ENCODE measurements at places on chromosomes 2 and 18.

DNA sequence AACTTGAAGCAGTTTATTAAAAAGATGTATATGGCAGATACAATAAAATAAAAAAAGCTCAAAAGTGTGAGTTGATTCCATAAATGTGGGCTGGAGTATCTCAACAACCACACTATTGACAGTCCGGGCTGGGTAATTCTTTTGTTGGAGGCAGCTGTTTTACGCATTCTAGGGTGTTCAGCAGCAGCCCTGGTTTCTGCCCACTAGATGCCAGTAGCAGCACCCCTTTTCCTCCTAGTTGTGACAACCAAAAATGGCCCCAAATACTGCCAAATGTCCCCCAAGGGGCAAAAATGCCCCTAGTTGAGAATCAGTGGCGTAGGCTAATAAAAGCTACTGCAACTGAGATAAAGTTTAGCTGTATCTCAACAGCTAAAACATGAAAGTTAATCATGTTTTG is 44.8 kb downstream of the CHMP3 start:
- DNase-seq: peak; percentile 16

GRCh38 chr2:227022608-227023007 is 141.4 kb downstream of the COL4A4 start:
- no peak for DNase-seq

- no peak for DNase-seq
Measured at GRCh38 chr18:77162580-77162979, 30.0 kb upstream of the MBP start.

GRCh38 chr2:232957657-232958090 is 55.4 kb downstream of the NGEF start:
- DNase-seq: no peak

DNA sequence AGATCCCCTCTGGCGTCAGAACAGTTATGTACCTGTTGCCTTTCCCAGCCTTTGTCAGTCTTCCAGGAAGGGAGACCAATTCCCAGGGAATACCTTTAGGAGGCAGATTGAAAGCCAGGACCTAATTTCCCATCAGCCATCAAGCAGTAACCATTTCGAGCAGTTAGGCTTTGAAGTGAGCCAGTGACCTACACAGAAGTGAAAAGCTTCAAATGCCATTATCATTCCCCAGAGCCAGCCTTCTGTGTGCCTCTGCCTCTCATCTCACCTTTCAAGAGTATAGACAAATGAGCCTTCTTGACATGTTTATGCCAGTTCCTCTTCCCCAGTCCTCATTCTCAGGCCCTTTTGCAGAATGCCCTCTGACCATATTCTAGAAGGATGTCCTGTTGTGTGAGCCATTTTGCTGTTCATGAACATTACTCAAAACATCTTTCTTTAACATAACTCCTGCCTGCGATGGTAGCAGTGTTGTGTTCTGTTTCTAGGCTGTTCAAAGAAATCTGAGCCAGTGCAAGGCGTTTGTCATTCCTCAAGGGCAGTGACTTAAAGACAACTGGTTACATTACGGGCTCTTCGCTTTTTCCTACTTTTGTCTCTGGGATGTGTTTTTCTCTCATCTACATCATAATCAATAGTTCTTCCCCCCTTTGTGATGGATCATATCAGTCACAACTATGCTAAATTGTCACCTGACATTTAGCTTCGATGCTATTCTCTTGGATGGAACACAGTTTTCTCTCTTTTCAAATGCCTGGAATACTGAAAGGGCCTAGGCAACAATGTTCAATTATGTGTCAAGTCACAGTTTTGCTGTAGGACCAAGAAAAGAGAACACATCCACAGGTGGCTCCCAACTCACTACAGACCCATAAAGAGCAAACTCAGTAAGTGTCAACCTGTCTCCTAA is 138.6 kb downstream of the ALK start:
- DNase-seq: no peak

DNA sequence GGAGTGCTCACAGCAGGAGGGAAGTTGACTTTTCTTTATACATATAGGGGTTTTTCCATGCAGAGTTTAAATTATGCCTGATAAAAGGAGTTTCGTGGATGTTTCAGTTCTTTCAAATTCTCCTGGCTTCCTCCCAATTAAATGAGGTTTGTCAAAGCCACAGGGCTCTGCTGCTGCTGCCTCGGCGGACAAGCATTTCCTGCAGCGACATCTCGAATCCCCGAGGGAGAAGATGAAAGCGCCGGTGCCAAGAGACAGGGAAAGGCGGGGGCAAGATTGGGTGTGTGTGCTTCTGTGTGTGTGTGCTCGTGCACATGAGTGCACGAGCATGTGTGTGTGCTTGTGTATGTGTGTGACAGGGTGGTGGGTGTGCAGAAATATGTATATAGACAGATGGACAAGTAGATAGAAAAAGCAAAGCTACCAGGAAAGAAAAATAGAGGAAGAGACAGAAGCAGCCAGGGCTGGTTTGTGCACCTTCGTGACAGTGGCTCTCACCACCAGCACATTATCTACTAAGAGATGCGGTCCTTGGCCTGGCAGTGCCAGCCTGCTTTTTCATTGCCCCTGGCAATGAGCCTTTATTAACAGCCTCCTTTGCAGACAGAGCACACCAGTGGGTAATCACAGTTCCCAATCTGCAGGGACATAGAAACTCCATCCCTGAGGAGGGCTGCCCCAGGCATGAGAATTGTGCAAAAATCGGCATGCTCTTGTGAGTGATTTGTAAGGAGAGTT is 76.2 kb downstream of the CDK15 start:
- no peak for DNase-seq

DNA sequence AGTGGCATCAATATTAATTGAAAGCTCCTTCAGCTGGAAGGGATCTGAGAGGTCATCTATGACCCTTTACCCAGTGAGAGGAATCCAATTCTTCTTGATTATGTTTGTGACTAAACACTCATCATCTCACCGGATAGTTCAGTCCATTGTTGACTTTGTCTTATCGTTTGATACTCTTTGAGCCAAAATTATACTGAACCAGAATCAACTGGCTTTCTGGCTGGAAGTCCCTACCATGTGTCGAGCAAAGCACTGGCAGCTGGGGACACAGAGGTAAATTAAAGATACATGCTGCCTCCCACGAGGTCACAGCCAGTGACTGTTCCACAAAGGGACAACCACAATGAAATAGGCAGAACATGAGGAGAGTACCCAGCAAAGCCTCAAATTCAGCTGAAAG is 91.4 kb upstream of the FHL2 start:
- no peak for DNase-seq

DNA sequence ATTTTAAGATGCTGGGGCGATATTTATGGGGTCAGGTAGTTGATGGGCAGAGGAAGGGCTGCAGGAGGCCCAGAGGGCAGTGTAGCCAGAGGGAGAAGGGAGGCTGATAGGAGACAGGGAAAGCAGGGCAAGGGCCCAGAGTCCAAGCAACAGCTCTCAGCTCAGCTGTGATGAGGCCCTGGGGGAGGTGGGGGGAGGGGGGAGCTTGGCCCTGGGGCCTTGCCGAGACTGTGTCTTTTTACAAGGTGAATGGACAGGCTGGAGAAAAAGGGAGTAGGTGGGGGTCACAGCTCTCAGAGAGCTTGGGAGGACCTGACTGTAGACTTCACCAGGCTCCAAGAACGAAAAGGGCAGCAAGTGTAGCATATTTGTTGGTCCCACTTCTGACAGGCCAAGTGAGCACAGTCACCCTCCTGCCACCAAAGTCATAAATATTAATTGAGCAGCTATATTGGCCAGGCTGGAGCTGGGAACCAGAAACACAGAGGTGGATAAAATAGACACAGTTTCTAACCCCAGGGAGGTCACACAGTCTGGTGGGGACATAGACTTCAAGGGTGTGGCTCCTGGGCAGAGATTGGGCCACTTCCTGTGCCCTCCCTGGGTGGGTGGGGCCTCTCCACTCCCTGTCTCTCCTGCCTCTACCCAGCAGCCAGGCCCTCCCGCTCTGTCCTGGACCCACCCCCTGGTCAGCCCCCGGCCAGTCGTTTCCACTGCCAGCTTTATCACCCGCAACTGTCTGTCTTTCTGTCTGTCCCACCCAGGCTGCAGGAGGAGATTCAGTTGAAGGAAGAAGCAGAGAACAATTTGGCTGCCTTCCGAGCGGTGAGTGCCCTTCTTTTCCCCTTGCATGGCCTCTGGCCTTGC is 1.4 kb downstream of the DES start:
- DNase-seq: no peak

- DNase-seq: no peak
Measured at GRCh38 chr2:221724631-221725203, 152.6 kb upstream of the EPHA4 start.

DNA sequence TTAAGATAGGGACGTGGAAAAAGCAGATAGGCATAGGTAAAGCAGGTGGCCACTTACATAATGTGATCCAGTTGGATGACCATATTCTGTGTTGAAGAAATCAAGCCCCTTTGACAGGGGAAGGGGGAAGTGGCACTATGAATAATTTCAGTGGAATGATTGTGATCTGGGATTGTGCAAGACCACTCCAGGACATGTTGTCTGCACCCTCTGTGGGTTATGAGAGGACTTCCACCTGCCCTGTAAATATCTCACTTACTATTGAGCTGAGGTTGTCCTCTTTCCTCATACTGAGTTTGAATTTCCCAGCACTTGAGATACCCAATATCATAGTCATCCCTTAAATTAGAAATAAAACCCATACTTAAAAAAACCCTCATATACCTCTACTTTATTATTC is 220.7 kb downstream of the IRS1 start:
- DNase-seq: no peak

GRCh38 chr2:64773461-64774118 is 119.9 kb upstream of the SERTAD2 start:
- DNase-seq: no peak

DNA sequence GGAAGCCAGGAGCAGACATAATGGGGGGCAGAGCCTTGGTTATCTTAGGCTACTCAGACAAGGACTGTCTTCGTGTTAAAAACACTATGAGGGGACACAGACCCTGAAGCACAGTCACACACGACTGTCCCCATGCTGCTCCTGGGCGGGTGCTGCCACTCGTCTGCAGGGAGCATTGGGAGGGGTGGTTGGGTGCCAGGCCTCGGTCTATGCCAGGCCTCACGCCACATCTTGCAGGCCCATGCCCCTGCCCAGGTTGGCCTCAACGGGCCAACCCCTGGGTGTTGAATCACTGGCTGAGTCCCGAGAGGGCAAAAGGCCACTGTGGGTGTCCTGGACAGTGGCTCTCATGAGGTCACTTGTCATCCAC is 97.9 kb downstream of the USP40 start:
- no peak for DNase-seq

DNA sequence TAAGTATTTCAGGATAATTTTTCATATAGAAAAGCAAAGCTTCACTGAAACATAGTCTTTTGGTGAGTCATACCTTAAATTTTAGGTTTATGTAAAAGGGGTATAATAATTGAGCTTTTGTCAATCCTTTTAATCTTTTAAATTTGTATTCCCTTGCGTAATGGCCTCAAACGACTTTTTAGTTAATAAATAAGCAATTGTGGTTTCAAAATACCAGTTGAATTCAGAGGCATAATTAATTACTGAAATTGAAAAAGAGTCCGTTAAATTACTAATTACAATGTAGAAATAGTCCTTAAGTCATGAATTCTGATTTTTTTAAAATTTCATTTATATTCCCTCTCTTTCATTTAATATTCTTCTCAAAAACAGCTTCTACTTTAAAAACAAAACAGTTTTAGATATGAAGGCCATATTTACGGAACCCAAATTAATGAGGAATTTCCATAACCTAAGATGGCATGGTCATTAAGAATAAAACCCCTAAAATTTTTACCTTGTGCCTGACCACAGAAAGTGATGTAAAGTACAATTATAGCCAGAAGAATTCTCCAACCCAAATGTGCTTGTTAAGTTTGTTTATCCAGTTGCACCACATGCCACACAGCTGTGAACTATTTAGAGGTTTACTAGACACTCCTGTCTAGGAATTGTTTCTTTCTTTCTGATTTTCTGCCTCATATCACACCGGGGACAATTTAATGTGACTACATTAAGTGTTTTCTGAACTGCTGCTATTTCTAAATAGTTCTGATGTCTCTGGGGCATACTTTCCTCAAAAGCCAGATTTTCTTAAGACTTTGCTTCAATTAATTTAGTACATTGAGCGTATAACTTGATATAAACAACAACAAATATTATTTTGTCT is 60.7 kb upstream of the ITGA4 start:
- DNase-seq: no peak

GRCh38 chr2:9212661-9213411 is 6.2 kb downstream of the ASAP2 start:
- DNase-seq: no peak

DNA sequence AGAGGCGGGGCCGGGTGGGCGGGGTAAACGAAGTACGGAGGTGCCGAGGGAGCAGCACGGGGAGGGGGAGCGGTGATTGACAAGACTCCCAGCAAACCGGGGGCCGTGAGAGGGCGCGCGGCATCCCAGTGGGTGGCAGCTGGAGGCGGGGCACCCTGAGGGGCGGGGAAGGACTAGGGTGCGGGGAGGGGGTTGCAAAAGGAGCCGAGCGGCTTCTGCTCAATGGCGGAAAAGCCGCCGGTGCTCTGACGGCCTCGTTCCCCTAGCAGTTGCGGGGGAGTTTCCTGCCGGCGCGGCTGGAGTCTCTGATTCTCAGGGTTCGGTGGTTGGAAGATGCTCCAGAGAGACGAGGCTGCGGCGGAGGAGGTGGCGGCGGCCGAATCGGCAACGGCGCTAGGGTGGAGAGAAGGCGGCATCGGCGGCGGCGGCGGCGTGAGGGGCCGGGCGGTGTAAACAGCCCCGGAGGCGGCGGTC is at the start of gene PPM1B:
PPM1B (plus strand) TSS at position 195 of the 474 bp plus-strand sequence. CDS start 32,325 bp downstream, outside the sequence.
- DNase-seq: peak; percentile 99

- no peak for DNase-seq
Measured at GRCh38 chr2:129863350-129863749, 116.1 kb upstream of the RAB6C start.

GRCh38 chr2:234249034-234249735 is 198.7 kb downstream of the SPP2 start:
- DNase-seq: no peak

GRCh38 chr2:227103583-227103982 is 60.4 kb downstream of the COL4A4 start:
- no peak for DNase-seq

DNA sequence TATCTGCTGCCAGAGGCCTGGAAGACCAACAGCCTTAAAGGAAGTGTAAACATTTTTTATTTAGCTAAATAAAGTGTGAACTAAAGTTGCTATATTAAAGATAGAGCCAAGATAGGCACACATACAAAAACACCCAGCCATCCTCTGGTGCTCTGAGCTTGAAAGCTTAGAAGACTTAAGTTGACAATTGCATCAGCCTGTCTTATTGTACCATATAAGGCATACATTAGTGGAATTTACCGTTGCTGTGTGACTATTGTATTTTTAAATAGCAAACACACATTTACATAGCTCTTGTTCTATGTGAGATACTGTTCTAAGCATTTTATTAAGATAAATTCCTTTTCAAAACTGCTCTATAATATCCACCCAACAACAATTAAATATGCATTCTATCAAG is 736.6 kb upstream of the ZEB2 start:
- DNase-seq: no peak
